ENCODE measurements at places on chromosomes 4 and X. TPM values are rescaled to one million over a fixed set of nuclear protein-coding genes. Genes with fewer than 3 reads are reported as not detected.

GRCh38 chr4:184930026-184930425 is 88.3 kb upstream of the HELT start:
- DNase-seq, result no peak

GRCh38 chr4:9762823-9763475 is 18.5 kb upstream of the DRD5 start:
- DNase-seq, result peak; percentile 57

DNA sequence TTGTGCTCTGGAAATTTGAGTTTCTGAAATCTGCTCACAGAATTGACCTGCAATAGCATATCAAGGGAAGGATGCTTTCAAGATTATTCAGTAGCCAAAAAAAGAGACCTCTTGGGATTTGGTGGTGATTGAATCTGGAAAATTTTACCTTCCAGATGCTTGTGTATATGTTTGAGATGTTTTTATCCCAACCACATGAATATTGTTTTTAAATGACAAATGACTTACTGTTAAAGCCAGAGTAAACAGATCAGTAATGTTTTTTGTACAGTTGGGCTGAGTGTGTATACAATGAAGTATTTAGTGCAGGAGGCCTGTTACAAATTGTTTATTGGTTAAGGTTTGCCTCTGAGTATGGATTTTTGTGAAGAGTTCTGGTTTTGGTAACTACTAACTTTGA is 126.5 kb downstream of the CBR4 start:
- DNase-seq, result no peak

DNA sequence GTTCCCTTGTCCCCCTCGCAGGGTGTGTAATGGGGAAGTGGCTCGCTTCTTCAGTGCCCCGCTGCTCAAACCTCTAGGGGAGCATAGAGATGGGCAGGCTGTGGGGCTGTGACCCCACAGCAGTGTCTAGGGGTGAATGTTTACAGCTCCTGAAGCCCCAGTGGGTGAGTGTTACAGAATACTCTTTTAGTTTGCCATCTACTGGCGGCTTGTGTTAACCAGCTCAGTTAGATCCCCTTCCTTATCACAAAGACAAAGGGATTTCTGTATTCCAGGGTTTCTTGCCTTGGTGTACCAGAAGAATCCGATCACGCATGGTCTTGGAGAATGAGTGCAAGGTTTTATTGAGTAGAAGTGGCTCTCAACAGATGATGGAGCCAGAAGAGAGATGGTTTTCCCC is 108.1 kb upstream of the IQCM start:
- no peak for DNase-seq

- DNase-seq, result no peak
Observed at GRCh38 chrX:22628275-22628674, 355.6 kb downstream of the CBLL2 start.

GRCh38 chr4:159052315-159052714 is 50.6 kb upstream of the RAPGEF2 start:
- DNase-seq, result no peak

DNA sequence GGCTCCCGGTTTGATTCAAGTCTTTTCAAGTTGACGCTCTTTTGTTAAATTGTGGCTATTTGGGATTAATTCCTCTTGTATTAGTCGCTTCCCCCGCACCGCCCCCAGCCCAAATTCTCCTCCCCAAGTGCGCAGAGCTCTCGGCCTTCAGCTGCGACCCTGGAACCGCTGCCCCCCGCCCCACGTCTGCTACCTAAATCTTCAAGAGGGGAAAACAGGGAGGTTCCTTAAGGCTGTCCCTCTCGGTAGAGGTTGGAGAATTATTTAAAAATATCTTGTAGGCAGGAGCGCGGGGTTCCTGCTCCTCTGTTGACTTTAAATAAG is 860 bp upstream of the RPS6KA3 start:
- no peak for DNase-seq

PAGE5 gene
- not detected for total RNA-seq

CCKAR gene
- 1.0 TPM for total RNA-seq

HSD17B10 gene
- total RNA-seq, result 40.5 TPM
